Activated gamma-delta T cell (primary cell): ENCODE measurements at places on chromosomes 1 and 21.

- DNase-seq: no peak
These were observed 30.0 kb upstream of the MACF1 start for GRCh38 chr1:39174390-39175081.

- no peak for DNase-seq
These were observed 37.2 kb upstream of the TNFRSF1B start for GRCh38 chr1:12129624-12130023.

DNA sequence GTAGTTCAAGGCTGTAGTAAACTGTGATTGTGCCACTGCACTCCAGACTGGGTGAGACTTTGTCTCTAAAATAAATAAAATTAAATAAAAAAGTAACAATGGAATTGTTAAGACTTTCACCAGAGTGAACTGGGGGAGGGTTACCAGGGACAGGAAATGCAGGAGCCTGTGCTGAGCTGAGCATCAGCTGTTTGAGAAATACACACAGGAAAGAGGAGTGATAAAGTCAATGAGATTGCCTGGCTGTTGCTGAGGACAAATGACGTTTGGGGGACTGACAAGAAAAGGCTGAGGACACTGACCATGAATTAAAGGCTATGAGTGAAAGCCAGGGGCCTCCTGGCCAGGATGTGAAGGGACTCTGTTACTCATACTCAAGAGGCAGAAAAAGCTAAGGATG is 226.3 kb downstream of the SETD4 start:
- DNase-seq: no peak

GRCh38 chr21:43369124-43369523 is 57.8 kb downstream of the SIK1 start:
- DNase-seq: no peak

DNA sequence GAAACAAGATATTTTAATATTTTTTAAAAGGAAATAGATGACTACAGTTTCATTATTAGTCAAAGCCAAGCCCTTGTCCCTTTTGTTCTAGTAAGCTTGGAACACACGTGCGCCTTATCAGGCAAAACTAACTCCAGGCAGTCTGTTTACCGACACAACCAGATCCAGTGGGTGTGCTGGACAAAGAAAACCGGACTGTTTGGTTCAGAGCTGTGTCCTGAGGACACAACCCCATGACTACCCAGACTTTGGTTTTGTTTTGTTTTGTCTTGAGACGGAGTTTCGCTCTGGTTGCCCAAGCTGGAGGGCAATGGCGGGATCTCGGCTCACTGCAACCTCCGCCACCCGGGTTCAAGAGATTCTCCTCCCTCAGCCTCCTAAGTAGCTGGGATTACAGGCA is 13.9 kb upstream of the RHOU start:
- DNase-seq: no peak

DNA sequence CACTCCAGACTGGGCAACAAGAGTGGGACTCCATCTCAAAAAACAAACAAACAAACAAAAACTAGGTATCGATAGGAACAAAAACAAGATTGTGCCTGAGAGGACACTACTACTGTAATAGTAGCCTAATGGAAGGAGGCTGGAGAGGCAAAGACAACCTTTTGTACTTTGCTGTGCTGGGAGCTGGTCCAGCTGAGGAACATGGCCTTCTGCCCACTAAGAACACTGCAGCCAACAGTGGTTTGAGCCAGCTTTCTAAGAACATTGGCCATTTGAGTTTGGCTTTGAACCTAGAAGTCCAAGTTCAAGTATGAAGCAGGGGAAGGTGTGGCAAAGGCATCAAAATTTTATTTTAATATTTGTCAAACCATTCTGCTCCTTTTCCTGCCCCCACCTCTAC is 22.7 kb upstream of the RGS8 start:
- no peak for DNase-seq

- DNase-seq: no peak
These were observed 620.4 kb upstream of the BEND5 start for GRCh38 chr1:49397086-49397485.

- no peak for DNase-seq
These were observed 46.9 kb downstream of the ARHGEF10L start for GRCh38 chr1:17586172-17586964.

DNA sequence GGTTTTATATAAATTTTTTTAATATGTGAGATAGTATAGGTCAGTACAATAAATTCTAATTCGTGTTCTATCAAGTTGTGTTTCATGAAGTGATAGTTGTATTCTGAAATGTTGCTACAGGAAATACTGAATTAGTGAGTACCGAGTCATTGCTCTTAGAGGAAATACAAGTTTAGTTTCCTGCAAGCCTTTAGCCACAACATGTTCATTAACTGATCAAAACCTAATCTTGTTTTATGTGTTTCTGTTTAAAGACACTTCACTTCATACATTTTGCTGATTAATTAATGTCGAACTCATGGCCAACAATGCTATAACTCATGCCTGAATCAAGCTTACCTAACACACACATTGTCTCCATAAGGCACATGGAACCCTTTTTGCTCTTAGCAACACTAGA is 43.6 kb downstream of the LRRC7 start:
- DNase-seq: no peak

DNA sequence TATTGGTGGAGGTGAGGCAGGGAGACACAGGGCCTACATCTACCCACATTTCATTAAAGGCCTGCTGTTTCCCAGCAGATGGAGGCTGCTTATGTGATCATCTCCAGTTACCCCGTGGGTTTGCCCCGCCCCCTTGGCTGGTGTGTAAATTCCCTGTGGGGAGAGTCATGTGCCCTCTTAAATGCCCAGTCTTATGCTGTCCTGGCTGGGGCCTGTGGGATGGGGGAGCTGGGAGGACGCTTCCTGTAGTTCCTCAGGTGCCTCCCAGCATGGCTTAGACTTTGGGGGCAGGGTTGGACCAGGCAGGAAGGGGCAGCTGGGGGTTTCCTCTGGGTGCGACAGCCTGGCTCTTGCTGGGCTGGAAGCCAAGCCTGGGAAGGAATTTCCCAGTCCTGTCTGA is 15.5 kb upstream of the CITED4 start:
- no peak for DNase-seq
